ENCODE measurements at places on chromosomes 7 and 10.

DNA sequence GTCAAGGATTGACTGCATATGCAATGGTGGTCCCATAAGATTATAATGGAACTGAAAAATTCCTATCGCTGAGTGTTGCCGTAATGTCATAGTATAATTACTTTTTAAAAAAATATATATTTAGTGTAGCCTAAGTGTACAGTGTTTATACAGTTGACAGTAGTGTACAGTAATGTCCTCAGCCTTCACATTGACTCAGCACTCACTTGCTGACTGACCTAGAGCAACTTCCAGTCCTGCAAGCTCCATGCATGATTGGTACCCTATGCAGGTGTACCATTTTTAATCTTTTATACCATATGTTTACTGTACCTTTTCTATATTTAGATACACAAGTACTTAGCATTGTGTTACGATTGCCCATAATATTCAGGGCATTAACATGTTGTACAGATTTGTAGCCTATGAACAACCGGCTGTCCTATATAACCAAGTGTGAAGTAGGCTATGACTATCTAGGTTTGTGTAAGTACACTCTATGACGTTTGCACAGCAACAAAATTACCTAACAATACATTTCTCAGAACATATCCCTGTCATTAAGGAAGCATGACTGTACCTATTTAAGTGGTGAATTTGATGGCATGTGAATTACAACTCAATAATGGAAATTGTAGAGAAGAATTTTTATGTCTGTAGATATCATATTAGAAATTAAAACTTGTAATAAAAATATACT, 40.9 kb downstream of the CCNY start:
- DNase-seq: no peak

- DNase-seq: peak; percentile 71
Observed at GRCh38 chr10:100895346-100895745, 17.4 kb upstream of the SLF2 start.

DNA sequence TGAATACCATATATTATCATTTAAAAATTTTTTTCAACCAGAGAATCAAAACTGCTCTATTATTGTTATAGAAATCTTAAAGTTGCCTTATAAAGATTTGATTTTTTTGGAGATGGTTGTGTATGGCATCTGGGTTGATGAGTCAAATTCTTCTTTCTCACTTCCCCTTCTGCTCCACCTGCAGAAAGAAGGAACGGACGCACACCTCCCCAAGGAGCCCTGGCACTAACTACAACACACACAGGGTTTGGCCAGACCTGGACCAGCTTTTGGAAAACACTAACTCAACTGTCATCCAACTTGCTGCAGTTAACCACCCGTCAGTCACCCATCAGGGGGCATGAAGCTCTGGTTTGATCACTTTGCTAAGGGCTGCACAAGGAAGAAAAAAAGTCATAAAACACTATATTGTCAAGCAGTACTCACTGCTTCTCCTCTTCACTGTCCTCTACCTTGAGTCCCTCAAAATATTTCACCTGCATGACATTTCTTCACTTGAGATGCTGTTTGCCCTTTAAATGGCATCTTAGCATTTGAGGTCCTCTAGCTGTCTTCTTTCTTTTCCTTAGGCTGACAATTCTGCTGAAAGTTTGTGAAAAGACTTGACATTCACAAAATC, 266.7 kb upstream of the PHF14 start:
- DNase-seq: no peak

DNA sequence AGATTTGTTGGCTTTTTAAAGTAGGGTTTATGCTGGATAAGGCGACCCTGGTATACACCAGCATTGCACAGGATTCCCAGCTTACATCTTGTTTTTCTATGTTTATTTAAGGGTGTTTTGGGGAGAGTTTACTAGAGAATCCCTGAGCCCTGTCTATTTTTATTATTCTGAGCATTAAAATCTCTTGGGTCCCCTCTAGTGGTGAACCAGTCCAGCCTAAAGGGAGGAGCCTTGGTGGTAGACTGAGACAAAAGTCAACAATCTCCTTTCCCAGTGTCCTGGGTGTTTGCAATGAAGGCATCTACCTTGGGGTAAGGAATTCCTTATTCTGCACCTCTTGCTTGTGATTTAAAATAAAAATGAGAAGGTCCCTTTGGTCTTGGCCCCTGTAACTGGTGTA, 38.2 kb downstream of the ANTXRL start:
- no peak for DNase-seq

DNA sequence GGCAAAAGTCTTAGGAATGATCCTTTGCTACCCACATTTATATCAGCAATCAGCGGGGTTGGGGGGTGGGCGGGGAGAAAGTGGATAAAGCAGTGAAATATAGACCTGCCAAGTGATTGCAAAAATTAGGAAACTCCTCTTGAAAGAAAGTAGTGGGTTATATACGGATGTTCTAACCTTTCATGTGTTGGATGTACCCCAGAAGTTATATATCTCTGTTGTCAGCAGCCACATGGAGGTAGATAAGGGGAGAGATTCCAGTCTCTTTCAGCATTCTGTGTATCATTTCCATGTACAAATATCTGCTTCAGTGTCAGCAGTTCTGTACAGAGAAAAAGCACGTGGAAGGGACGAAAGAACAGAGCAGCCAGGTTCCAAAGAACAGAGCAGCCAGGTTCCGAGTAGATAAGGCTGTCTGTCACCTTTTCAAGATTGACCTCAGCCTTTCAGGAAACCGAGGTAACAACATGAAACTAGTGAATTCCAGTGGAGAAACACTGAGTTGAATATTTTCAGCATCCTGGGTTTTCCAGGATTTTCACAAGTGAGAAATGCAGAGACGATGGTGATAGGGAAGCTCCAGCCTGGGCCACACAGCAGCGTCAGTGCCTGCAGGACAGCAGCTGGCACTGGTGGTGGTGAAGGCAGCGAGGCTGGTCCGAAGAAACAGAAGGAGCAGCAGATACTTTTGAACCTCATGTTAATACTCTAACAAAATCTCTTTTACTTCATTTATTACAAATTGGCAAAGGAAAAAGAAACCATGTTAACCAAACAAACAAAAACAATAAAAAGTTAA, 212.3 kb downstream of the C7orf25 start:
- no peak for DNase-seq

GRCh38 chr7:151039850-151040548, 8.3 kb upstream of the ASIC3 start:
- DNase-seq: no peak

Data from left kidney (tissue), 8 donors.